ENCODE measurements at places on chromosomes 4 and X. TPM values are rescaled to one million over a fixed set of nuclear protein-coding genes. Genes with fewer than 3 reads are reported as not detected.

The PPP1R2C gene
- polyA plus RNA-seq = not detected

The BCOR gene
- 6.7 TPM for polyA plus RNA-seq

The LONRF3 gene
- polyA plus RNA-seq = 1.4 TPM

The TIMM8A gene
- polyA plus RNA-seq = 29.4 TPM

The NKX1-1 gene
- polyA plus RNA-seq = not detected

The DKC1 gene
- 13.7 TPM for polyA plus RNA-seq

The CYTL1 gene
- polyA plus RNA-seq = not detected

The MAGEB1 gene
- polyA plus RNA-seq = not detected

The FOXR2 gene
- polyA plus RNA-seq = not detected

The IL1RAPL2 gene
- polyA plus RNA-seq = not detected

The XKRX gene
- polyA plus RNA-seq = 0.10 TPM

The DAPP1 gene
- 0.23 TPM for polyA plus RNA-seq

DNA sequence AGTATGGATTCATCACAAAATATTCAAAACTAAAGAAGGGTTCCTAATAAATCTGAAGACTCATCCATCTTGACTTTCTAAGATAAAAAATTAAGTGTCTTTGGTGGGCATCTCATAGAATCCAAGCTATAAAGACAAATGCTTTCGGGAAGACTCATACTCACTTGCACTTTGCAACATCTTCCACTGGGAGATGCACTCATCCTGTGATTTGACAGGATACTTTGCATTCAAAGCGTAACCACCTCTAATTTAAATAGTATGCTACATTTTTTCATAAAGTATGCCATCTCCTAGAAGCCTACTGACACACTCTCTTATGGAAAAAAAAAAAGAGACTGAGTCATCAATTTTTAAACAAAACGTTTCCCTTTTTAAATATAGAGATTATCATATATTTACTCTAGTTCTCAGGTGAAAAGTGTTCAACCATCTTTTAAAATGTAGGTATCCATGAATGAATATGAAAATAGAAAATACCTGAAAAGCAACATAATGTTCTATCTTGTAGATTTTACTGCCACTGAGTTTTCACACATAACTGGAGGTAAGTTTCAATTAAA lies 119.6 kb downstream of the KLHL13 start:
- no peak for DNase-seq

DNA sequence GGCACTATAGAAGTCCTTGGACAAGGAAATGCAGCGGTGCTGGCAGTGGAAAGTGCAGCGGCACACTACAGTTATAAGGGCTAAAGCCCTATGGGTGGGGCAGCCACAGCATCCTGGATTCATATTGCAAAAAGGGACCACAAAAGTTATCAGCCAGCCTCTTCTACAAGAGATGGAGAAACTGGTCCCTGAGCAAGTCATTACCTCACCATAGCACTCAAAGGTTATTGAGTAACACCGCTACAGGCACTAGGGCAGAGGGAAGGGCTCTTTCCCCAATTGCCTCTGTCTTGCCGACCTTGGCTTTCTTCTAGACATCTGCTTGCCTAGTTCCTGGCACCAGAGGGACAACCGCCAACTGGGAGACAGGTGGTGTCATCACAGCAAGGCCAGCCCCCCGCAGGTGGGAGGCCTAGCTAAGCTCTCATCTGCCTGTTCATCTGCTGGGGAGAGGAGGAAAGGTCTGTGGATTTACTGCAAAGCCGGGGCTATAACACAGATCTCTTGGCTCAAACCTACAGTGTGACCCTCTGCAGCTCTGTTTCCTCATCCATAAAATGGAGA lies 600.0 kb downstream of the BCOR start:
- no peak for DNase-seq

GRCh38 chrX:25507801-25508200 lies 492.0 kb upstream of the ARX start:
- DNase-seq = no peak

DNA sequence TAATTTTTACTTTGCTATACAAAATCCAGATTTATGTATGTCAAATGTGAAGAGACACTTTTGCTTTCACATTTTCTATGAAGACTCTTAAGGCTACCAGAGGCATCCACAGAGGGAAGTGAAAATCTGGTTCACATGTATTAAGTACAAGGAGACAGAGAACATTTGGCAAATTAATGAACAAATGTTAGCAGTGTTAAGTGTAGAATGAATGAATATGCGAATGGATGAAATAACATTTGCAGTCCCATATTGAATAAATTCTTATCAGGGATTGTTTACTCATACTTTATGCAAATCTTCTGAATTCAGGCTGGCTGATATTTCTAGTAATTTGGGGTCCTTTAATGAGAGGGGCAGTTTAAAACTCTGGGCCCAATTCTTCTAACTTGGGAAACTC lies 159.9 kb downstream of the LDB2 start:
- no peak for DNase-seq

DNA sequence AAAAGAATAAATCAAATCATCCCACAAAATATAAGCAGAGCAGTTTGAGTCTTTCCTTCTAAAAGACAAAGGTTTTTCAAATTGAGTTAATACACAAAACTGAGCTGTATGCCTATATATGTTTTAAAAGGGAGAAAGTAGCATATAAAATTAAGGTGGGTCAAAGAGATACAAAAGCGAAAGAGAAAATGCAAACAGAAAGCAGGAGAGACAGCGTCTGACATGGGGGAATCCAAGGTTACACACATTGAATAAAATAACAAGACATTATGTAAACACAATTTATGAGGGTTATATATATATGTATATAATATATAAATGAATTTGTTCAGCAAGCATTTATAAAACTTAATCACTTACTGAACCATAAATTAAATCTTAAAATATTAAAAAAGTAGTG lies 276.1 kb upstream of the LCORL start:
- no peak for DNase-seq

DNA sequence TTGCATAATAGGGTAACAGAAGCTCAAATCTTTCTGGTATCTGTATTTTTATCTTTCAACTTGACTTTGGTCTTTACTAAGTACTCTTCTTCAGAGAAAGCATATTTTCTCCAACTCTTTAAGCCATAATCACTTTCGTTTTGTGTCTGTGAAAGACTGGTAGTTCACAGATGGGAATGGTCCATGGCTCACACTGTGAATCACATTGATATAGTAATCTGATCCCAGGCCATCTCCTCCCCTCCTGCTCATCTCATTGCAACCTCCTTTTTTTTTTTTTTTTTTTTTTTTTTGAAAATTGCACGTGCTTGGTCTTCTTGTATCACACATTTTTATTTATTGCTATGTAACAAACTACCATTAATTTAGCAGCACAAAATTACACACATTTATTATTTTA lies 694.5 kb upstream of the SLIT2 start:
- DNase-seq = no peak

GRCh38 chr4:7649741-7650531 lies 215.2 kb upstream of the PSAPL1 start:
- DNase-seq = no peak

GRCh38 chr4:43271946-43272345 lies 379.4 kb downstream of the GRXCR1 start:
- no peak for DNase-seq

- no peak for DNase-seq
These were observed 10.6 kb downstream of the SYTL4 start for GRCh38 chrX:100721328-100721727.

- peak; percentile 18 for DNase-seq
These were observed 24.4 kb upstream of the DYNLT3 start for GRCh38 chrX:37871626-37872302.

GRCh38 chr4:57194068-57194611 lies 84.0 kb upstream of the IGFBP7 start:
- DNase-seq = no peak

DNA sequence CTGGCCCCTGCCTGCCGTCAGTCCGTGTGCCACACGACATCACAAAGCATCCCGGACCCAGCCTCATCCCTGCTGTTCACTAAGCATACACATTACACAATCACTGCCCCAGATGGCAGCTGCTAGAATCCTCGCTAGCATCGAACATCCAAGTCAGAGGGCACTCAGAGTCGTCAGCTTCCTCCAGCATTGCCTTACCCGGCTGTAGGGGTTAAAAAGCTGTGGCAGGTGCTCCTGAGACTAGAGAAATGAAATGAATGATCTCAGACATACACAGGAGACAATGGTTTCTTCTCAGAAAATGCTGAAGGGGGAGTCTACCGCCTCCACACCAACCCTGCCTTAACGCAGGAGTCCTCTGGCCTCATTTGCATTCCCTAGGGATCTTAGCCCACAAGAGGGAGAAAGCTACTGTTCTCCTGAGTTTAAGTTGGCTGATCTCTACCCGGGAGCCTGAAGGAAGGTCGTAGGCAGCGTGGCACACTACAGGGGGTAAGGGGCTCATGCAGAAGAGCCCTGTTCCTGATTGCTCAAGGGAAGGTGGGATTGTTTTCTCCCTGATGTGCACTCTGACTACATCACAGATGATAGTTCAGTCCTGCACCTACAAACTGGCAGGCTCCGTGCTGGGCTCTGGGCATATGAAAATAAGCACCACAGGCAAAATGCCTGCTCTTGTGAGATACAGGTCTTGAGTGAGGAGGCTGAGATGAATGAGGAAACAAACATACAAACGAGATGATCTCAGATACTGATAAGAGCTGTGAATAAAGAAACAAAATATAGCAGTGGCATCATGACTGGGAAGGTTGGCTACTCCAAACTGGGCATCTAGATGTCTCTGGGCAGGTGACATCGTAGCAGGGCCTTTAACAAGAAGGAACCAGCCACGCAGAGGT lies 2.6 kb upstream of the KIAA0232 start:
- no peak for DNase-seq

GRCh38 chr4:154471032-154471431 lies 20.6 kb downstream of the DCHS2 start:
- no peak for DNase-seq

DNA sequence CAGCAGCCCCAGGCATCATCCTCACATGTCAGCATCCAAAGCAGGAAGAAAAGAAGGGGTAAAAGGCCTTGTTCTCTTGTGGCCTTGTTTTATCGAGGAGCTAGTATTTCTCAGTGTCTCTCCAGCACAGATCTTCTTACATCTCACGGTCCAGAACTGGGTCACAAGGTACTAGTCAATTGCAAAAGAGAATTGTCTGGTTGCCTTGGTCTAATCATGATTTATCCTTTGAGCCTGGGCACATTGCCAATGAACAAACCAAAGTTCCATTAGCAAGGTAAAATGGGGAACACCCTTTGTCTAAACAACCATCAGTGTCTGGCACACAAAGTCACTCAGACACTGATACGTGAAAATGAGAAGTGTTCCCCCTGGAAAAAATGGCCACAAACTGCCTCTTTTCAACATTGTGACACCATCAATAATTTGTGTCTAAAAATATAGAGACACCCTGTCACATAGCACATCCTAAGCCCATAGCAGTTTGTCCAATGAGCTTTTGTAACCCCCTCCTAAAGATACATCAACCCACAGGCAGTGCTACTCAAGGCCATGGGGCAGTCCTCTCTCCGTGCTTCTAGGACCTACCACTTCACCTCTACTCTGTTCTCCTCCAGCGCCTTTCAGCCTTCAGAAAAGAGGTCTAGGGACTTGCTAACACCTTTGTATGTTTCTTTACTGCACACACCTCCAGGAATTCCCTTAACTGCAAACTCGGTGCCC lies 534.4 kb downstream of the MID1IP1 start:
- DNase-seq = no peak

- DNase-seq = no peak
These were observed 27.8 kb downstream of the RP2 start for GRCh38 chrX:46864606-46865005.

- no peak for DNase-seq
These were observed 12.3 kb upstream of the ENOX2 start for GRCh38 chrX:130915302-130915701.

DNA sequence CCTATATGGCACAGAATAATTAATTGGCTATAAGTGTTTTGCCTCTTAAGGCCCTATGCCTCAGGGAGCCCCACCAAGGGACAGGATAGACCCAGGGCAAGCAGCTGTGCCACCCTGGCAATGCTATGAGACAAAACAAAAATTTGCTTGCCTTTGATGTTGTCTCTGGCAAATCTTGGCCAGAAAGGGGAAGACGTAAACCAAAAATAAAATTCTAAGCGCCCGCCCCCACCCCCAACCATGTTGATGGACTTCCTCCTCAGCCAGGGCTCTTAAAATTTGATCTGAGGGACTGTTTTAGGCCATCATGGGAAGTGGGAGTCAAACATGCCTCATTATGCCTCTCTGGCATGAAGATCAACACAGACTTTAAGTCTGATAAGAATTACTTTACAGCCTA lies 130.5 kb upstream of the APOOL start:
- DNase-seq = no peak

DNA sequence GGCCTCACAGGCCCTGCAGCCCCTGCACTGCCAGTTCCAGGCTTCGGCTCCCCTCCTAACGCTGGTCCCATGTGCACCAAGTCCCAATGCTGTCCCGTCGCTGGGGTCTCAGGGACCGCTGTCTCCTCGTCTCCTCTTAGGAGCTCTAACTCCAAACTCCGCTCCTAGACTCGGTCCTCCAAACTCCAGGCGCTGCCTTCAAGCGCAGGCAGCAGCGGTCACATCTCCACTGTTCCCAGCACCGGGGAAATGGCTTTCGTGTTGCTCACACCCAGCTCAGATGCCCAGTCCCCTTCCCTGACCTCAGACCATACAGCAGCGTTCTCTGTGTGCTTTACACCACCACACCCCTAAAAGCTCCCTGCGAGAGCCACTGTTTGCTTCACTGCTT lies 19.6 kb upstream of the HMX1 start:
- no peak for DNase-seq

GRCh38 chr4:3682236-3683076 lies 83.7 kb upstream of the ADRA2C start:
- DNase-seq = no peak

- peak; percentile 33 for DNase-seq
These were observed 545 bp downstream of the ABCE1 start for GRCh38 chr4:145098675-145099037.

DNA sequence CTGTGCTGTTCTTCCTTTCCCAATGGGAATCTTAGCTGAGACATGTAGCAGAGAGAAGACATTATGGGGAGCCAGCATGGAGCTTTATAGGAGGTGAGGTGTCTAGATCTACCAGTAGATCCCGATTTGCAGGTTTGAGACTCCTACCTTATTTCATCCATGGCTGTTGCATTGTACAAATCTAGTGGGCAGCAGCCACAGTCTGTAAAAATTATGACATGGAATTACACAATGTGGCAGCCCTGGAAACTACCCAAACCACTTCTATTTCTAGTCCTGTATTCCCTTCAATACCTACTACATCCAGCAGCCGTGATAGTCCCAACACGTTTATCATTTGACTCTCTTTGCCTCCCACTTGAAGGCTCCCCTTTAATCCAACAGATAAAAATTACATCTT lies 8.1 kb downstream of the ATP7A start:
- no peak for DNase-seq

DNA sequence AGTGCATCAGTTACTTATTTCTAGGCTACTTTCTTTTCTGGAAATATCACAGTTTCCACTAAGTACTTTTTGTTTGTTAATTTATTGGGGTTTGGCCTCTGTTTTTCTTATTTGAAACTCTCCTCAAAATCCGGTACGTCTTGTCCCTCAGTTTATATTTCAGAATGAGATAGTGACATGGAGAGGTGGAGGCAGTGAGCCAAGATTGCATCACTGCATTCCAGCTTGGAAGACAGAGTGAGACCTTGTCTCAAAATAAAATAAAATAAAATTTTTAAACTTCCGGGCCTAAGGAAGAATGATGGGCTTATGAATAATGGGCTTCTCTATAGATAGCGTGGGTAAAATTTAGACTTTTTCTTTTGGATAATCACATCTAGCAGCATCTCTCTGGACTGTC lies 567.8 kb downstream of the TRIML1 start:
- no peak for DNase-seq

- no peak for DNase-seq
These were observed 122.3 kb upstream of the OTUD4 start for GRCh38 chr4:145302725-145303124.

- no peak for DNase-seq
These were observed 10.9 kb upstream of the PORCN start for GRCh38 chrX:48497871-48498270.
